Activated gamma-delta T cell treated with anti-CD3 and anti-CD28 coated beads, Interleukin-2, amount 50 U/mL, for 16 hours (primary cell): ENCODE measurements at places on chromosomes 1 and 21.

- peak; percentile 56 for DNase-seq
Observed at GRCh38 chr1:10694633-10695627, 101.5 kb downstream of the CASZ1 start.

DNA sequence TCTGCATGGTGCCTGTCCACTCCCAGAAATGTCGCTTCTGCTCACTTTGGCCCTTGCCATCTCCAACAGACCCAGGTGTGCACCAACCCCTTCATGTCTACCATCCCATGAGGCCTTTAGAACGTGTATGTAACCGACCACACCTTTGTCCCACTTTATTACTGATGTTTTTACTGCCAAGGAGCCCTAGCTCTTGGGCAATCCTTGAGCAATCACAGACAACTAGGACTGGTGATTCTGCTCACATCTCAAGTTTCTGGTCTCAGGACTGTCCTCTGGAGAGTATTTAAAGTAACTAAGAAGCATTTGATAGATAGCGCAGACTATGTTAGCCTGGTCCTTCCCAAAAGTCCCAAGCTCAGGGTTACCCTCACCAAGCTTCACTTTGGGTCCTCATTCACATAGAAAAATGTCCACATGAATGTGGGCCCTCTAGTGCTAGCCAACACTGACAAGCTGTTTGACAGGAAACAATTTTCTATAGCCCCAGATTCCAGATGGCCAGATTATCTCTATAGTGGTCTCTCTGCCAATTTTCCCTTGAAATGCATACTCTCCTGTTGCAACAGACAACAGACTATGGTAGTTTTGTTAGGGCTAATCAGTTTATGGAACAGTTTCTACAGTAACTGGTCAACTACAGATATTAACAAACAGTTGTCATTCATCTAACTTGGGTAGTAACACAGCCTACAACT lies 6.9 kb upstream of the TMEM81 start:
- no peak for DNase-seq

DNA sequence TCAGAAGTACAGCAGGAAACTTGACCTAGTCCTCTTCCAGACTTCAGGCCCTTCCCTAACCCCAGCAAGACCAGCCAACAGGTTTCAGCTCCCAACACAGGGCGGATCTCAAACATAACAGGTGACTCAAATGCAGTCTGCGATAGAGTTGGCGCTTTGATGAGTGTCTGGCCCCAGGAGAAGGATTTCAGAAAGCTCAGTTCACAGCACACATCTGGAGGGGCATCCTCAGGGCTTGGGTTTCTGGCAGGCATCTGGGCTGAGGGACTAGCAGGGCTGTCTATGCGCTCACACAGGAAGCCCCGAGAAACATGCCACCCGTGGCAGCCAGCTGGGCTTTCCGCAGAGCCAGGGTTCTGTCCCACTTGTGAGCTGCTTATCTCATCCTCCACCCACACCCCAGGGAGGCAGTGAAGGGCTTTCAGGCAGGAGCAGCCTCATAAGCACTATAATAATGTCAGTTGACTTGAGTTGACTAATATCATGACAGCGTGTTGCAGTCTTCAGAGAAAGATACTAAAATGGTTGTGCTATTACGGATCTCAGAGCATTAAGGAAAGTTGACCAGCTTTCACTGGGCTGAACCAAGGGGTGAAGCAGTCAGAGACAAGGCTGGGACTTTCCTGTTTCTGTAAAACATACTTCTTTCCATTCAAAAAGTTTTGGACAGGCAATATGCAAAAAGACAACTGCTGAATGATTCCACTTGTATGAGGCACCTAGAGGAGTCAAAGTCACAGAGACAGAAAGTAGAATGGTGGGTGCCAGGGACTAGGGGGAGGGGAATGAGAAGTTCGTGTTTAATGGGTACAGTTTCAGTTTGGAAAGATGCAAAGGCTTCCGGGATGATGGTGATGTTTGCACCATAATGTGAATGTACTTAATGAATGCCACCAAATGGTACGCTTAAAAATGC lies 233.0 kb upstream of the IRF2BP2 start:
- DNase-seq, result peak; percentile 57

DNA sequence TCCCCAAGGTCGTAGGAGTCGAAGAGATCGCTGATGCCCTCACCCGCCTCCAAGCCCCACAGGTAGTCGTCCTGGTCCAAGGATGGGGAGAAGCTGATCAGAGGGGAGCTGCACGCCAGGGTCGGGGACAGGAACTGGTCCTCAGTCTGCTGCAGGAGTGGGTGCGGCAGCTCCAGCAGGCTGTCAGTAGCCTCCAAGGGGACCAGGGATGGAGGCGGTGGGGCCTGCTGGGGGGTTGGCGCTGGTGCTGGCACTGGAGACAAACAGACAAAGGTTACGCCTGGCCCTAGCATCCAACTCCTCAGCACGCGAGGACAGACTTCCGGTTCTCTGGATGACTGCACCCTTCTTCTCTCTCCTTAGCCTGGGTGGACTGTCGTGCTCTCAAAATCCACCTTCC lies 21.1 kb downstream of the E2F2 start:
- no peak for DNase-seq

DNA sequence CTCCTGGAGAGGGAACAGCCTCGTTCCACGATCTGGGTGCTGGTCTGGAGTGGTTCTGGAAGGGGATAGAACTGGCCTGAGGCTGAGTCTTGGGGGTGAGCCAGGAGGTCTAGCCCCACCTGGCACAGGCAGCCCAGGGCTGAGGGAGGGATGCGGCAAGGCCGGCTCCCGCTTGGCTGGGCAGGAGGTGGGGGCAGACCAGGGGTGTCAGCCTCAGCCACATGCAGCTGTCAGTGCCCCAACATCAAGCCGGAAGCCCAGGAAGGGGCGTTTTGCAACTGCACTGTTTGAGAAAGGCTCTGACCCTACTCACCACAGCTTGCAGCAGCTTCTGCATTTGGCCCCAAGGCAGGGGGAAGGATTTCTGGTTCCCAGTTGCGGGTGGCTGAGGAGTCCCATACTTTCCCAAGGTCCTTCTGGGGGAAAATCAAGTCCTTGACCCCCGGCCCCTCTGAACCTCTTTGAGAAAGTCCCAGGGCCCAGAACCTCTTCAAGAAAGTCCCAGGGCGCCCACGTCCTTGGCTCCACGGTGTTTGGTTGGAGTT lies 2.0 kb downstream of the EFHD2 start:
- peak; percentile 43 for DNase-seq

DNA sequence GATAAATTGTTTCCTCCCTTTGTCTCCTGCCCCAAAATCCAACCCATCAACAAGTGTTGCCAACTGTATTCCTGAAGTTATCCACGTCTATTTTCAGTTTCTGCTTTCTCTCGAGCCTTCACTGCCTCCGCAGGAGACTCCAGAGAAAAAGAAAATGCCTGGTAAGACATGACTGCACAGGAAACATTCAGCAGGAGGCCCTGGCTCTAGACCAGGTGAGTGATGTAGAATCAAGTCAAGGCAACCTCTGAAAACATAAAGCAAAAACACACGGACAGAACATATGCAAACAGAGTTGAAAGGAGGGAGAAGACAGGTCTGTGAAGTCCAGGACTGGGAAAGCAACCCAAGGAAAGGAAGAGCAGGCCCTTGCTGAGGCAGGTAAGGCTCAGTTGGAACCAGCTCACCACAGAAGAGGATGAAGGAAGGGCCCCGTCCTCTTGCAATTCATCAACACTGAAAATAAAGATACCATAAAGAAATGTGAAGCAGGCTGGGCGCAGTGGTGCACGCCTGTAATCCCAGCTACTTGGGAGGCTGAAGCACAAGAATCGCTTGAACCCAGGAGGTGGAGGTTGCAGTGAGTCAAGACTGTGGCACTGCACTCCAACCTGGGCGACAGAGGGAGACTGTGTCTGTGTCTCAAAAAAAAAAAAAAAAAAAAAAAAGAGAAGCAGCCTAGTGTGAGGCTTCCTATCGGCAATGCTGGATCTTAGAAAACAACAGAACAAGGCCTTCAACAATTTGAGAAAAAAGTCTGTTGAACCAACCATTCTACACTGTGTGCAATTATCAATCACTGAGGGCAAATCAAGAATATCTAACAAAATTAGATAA lies 8.8 kb downstream of the NOL9 start:
- DNase-seq, result no peak

DNA sequence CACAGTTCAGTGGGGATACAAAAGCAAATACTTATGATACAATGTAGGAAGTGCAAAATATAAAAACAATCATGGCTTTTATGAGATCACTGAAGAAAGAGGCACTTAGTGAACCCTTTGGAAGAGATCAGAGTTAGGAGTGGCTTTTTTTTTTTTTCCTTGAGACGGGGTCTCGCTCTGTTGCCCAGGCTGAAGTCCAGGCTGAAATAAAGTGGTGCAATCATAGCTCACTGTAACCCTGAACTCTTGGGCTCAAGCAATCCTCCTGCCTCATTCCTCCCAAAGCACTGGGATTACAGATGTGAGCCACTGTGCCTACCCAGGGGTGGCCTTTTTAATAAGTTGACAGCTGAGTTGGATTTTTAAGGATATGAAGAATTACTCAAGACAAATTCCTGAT lies 17.3 kb upstream of the RASAL2 start:
- no peak for DNase-seq

GRCh38 chr1:44808063-44808937 lies at the start of gene BTBD19:
BTBD19 (plus strand) TSS chr1:44808523; CDS start chr1:44808821, 298 bp downstream.
- DNase-seq, result peak; percentile 59

DNA sequence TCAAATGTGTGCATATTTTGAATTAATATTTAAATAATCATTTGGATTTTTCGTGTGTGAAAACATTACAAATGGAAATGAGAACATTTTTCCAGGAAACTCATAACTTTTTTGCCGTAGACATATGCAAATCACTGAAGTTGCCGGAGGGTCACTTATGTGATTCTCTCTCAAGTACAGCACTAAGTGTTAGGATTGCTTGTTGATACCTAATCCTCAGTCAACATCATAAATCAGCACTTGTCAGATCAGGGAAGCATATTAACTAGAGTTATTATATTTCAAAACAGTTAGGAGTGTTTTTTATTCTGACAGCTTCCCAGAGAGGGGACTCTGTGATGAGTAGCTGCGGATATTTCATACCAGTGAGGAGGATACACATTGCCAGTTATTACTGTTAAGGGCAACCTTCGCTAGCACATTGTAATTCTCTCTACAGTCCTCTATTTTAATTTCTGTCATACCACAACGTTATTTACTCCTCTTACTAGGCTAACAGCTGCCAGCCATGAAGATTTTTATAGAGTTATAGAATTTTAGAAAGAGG lies 41.5 kb downstream of the NCAM2 start:
- no peak for DNase-seq

- DNase-seq, result peak; percentile 11
Observed at GRCh38 chr21:17818186-17819113, 706 bp downstream of the C21orf91 start.

DNA sequence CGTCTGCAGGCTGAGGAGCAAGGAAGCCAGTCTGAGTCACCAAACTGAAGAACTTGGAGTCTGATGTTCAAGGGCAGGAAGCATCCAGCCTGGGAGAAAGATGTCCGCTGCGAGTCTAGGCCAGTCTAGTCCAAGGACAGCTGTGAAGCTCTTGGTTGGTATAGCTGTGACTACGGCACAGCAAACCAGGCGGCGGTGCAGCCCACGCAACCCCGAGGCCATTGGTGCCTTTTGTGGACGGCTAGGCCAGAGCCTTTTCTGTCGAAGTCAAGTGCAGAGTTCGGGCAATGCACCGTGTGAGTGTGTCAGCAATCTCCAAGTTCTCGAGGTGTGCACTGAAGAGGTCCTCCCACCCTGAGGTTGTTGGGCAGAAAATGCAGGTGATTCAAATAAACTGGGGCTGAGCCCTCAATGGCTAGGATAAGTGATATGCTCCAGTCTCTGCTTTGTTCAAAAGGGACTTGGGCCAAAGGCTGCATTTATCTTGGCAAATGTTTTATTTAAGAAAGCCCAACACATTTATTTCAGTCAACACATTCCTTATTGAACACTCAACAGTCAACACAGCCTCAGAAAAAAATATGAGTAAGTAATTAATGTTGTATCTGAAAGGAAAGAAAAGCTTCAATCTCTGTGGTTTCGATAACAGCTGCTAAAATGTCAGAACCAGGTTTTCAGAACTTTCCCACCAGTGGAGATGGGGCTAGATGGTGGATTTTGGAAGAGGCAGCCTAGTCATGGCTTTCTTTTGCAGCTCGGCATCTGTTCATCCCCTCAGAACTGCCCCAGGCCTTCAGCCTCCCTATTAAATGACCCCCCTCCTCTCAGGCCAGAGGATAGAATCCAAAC lies 78.1 kb upstream of the COX20 start:
- DNase-seq, result no peak

DNA sequence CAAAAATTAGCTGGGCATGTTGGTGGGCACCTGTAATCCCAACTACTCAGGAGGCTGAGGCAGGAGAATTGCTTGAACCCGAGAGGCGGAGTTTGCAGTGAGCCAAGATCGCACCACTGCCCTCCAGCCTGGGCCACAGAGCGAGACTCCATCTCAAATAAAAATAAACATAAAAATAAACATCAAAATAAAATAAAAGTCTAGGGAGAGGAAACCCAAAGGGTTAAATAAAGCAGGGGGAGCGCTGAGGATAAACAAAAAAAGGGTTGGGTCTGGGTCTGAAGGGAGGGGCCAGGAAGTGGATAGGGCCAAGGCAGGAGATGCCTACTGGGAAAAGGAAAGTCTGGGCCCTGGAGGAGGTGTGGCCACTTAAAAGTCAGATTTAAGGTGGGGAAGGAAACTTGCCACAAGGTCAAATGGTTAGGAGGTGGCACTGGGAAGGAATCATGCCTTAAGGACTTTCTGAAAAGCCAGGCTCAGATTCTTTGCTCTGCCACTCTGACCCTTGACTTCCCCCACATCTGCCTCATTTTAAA lies 150.0 kb downstream of the ADSS2 start:
- no peak for DNase-seq

DNA sequence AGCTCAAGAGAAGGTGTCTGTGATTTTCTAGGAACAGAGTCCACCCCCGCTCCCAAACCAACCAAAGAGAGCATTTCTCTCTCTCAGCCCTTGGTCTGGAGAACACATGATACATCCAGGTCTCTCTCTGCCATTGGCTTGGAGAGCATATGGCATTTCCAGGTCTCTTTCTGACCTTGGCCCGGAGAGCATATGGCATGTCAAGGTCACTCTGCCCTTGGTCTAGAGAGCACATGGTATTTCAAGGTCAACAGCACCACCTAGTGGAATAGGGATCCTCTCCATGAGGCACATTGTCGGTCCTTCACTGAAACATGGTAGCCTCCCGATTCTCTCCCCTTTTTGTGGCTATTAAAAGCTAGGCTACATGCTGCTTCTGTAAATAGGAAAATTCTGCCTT lies 437.7 kb upstream of the OLFM3 start:
- DNase-seq, result no peak

DNA sequence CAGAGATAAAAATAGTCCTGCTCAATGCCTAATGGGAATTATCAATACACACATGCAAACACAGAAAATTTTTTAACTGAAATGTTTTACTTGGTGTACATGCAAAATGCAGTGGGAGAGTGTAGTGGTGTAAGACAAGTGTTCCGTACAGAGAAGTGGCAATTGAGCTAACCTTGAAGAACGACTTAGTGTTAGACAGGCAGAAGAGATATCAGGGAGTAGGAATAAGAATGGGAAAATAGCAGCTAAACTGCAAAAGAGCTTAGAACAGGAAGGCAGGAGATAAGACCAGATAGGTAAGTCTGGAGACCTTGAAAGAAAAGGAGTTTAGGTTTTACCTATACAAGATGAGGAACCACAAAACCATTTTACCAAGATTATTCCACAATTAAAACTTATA lies 9.0 kb downstream of the USP24 start:
- DNase-seq, result no peak

GRCh38 chr1:232844791-232845190 lies 39.6 kb downstream of the MAP10 start:
- no peak for DNase-seq

- DNase-seq, result no peak
Observed at GRCh38 chr1:1539310-1540089, 924 bp downstream of the TMEM240 start.

- no peak for DNase-seq
Observed at GRCh38 chr1:170665629-170666028, 1.7 kb downstream of the PRRX1 start.

GRCh38 chr21:38773099-38774061 lies 32.3 kb upstream of the ETS2 start:
- no peak for DNase-seq
